ENCODE measurements at places on chromosomes 2 and 18.

DNA sequence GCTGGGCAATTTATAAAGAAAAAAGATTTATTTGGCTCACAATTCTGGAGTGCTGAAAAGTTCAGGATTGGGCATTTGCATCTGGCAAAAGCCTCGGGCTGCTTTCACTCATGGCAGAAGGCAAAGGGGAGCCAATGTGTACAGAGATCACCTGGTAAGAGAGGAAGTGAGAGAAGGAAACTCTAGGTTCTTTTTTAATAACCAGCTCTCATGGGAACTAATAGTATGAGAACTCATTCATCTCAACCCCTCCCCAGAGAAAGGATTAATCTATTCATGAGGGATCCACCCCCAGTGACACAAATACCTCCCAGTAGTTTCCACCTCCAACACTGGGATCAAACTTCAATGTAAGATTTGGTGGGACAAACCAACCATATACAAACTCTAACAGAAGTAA lies 129.0 kb downstream of the EVA1A start:
- no peak for DNase-seq

GRCh38 chr2:161796192-161796591 lies 172.0 kb downstream of the SLC4A10 start:
- DNase-seq: no peak

DNA sequence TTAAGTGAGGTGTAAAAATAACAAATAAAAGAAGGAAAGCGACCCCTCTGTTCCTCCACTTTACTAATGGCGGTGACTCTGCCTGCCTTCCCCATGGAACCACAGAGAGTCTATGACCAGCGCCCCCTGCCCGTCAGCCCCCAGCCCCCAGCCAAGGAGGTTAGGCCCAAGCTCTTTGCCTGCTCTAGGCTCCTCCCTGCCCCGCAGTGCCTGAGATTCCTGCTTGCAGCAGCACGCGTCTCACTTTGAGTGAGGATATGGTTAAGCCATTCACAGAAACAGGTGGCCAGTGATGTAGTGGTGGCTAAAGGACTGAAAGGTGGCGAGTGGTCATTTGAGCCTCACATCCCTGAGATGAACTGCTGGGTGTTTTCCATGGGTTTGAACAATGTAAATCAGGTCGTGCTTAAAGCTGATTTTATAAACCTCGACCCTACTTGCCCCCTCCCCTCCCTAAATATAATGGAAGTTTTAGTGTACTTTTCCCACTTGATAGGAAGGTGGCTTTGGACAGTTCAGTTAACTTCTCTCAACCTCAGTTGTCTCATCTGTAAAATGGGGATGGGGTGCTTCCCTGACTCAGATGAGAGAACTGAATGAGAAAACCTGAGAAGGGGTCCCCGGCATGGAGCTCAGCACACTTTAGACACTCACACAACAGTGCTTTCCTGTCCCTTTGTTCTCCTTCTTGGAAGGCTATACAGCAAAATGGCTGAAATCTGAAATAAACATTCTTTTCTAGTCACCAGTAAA lies 46.5 kb downstream of the IL1RL2 start:
- no peak for DNase-seq

GRCh38 chr2:234873828-234874173 lies 78.0 kb upstream of the SH3BP4 start:
- DNase-seq: no peak

DNA sequence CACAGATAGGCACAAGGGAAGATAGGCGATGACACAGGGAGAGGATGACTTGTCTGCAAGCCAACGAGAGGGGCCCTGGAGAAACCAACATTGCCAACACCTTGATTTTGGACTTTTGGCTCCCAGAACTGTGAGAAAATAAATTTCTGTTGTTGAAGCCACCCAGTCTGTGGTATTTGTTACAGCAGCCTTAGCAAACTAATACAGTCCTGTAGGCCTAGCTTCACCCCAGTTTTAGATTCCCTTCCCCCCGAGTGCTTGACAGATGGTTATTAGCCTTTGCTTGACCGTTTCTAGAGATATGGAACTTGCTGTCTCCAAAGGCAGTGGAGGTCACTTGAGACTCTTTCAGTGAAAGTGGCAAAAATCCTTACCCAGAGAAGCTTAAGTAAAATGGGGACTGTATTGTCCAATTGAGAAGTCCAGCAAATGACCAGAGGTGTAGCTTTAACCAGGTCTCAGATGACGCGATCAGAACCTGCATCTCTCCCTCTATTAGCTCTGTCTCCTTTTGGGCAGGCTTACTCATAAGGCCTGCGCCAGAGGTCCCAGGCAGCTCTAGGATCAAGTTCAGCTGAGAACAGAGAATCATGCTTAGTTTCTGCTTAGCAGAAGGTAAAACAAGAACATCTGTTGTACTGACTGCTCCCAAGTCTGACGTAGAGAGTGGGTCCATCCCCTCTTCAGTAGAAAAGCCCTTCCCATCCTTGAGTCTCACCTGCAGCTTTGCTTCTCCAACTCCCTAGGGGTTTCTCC lies 50.4 kb downstream of the MFSD6 start:
- no peak for DNase-seq

GRCh38 chr18:27447451-27447881 lies 262.4 kb upstream of the CHST9 start:
- DNase-seq: no peak

DNA sequence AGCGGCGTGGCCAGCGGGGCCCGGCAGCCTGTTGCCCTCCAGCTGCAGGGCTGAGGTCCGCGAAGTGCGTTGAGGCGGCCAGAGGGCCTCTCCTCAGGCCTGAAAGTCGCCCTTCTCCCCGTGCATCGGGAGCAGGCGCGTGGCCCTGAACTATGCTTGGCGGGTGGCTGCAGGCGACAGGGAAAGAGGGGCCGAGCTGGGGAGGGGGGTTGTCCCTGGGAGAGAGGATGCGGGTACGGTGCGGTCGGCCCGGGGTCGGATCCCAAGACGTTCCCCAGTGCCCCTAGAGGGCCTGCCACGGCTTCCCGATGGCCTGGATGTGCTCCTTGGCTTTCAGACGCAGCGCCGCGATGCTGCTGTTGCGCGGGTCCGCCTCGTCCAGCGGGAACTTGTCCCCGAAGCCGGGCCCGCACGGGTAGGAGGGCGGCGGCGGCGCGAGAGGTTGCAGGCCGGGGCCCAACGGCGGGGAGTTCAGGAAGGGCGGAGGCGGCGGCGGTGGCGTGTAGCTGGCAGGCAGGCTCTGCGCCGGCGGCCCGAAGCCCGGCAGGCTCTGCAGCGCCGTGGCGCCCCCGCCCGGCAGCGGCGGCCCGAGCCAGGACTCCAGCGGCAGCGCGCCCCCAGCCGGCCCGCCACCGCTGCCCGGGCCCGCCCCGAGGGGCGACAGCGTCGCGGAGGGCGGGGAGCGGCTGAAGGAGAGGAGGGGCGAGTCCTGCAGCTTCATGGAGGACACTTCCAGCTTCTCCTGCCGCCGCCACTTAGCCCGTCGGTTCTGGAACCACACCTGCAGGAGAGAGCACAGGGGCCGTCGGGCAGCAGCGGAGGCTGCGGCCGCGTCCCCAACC lies 4.3 kb downstream of the RAX start:
- DNase-seq: no peak
